ENCODE measurements at places on chromosomes 12 and 14.

- DNase-seq = no peak
Measured at GRCh38 chr12:104399740-104400612, 56.8 kb upstream of the CHST11 start.

GRCh38 chr12:47121146-47121545 lies 41.4 kb upstream of the AMIGO2 start:
- DNase-seq = peak; percentile 27

DNA sequence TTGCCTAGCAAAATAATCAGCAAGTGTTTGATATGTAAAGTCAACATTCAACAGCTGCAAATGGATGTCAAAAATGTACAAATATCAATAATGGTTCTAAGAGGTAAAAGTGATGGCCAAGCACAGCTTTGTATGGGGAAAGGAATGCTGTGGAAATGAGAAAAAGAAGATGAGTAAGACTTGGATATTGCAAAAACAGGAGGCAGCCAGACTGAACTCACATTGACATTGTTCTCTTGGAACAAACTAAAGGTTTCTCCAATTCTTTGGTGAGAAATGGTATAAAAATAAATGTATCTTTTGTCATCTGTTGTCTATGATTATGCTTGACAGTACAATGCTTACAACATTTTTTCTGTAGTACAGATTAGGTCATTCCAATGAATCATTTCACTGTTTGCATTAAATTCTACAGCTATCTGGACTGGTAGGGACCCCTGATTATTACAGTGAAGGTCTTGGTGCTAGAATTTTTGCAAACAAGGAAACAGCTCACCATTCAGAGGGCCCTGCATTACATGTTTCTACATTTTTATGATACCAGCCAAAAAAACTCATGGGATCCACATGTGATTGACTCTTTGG lies 465.7 kb downstream of the NOVA1 start:
- DNase-seq = peak; percentile 68

GRCh38 chr12:25051656-25052195 lies 102.8 kb upstream of the BCAT1 start:
- DNase-seq = no peak

DNA sequence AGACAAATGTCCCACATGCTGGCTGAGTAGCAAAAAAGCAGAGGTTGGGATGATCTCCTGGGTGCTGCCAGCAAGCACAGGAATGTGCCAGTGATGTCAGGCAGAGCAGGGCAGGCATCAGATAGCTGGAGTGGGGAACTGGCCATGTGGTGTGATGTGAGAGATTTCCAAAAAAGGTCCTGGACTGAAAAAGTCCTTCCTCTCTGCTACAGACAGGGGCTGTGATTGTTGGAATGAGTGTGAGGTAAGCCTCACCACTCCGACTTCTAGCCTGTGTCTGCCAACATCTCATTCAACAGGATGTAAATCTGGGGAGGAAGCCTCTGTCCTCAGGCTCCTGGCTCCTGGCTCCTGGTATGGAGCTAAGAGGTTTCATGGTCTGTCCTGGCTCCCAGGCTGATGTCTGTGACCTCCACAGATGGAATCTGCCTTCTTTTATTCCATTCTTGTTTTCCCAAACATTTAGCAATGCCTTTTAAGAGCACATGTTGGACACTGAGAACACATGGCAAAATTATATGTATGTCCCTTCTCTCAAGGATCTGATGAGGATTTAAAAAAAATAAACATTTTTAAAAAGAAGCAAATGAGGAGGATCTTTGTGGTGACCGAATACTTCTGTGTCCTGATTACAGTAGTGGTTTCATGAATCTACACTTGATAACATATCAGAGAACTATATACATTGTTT lies 50.1 kb upstream of the STK38L start:
- DNase-seq = peak; percentile 74

GRCh38 chr14:83085136-83085535 lies 1551.5 kb upstream of the SEL1L start:
- DNase-seq = no peak

DNA sequence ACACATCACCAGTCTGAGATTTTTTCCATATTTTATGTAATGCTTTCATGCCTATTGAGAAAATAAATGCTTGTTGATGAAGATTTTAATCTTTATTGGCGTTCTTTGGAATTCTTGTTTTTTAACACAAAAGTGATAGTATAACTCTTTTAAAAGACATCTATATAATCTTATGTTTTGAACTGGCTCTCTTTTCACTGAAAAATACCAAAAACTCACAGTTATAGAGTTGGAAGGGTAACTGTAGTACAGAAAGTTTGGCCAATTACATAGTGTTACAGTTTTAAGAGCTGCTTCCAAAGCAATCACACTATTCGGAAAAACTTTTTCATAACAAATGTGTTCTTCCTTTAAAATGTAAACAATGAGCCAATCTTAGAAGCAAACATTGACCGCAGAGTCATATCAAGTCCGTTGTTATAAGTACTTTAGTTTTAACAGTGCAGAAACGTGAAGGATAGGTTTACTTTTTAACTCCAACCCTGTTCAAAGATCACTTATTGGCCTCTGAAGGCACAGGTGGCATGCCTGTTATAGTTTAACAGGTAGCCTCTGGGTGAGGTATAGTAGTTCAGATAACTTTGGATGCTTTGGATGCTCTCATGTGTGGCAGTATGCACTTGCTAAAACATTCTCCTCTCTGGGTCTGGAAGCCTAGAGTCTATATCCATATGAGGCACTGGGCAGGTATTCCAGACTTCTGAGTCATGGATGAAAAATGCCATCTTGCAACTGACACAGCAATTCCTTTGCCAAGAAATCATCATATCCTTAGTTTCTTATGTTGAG lies 12.1 kb upstream of the NTN4 start:
- peak; percentile 84 for DNase-seq

DNA sequence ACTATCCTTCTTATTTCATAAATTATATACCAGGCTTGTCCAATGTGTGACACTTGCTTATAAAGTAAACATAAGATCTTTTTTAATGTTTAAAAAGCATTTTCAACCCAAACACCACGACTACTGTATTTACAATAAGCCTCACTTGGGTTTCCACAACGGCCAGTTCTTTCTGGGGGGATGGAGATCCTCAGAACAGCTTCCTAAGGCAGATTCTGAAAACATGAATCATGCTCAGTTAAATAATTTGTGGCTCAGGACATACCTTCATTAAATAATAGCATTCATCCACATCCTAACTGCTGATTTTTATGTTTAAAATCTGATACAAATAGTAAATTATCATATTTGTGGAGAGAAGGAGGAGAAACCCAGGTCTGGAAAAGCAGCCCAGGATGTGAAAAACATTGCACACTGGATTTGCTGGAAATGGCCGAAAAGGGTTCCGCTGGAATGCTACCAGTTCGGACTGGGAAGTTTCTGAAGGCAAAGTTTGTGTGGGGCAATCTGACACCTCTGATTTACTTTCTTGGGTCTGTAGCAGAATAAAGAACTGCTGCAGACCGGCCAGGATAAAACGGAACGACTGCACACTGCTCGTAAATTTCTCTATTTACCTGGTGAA lies 597 bp downstream of the GLT8D2 start:
- peak; percentile 67 for DNase-seq

Data from choroid plexus epithelial cell (primary cell).